ENCODE measurements at places on chromosomes 5 and 9.
A peak's percentile ranks its signal among the peaks of the same experiment; 100 is the strongest.

- peak; percentile 25 for DNase-seq
These were observed 474 bp downstream of the HMGCR start for GRCh38 chr5:75337366-75338021.

GRCh38 chr5:67350185-67350584 lies 153.6 kb upstream of the CD180 start:
- no peak for DNase-seq

DNA sequence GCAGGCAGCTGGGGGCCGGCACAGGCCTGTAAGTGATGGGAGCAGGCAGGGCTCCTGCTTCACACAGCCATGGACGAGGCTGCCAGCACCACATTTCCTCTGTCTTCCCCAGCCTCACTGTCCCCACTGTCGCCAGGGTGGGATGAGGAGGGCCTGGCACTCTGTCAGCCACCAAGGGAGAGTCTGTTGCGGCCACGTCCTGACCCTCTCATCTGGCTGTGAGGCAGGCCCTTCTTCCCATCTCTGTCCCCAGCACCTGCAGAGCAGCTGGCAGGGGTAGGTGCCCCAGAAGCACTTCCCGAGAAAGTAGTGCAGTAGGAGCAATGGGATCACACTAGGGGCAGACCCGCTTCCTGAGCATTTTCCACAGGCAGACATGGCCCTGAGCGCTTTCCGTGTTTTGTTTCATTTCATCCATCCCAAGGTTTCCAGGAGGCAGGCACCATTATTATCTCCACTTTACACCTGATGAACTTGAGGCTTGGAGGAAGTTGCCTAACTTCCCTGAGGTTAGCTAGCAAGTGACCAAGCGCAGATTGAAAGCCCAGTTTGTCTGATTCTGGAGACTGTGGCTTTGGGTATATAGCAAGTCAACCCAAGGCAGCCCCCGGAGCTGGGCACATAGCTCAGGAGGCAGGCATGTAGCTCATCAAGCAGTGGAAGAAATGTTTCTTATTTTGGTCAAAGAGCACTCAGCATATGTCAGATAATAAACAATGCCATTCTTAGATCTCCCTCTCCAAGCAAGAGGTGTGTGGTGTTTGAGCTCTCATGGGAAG lies 202.4 kb downstream of the DAB2IP start:
- no peak for DNase-seq

DNA sequence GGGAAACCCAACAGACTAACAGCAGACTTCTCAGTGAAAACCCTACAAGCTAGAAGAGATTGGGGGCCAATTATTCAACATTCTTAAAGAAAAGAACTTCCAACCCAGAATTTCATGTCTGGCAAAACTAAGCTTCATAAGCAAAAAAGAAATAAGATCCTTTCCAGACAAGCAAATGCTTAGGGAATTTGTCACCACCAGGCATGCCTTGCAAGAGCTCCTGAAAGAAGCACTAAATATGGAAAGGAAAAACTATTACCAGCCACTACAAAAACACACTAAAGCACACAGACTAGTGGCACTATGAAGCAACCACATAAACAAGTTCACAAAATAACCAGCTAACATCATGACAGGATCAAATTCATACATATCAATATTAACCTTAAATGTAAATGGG lies 131.1 kb downstream of the OR2K2 start:
- DNase-seq, result no peak

All from central memory CD4-positive, alpha-beta T cell (primary cell).